ENCODE measurements at places on chromosomes 6 and 20.
A peak's percentile ranks its signal among the peaks of the same experiment; 100 is the strongest.

GRCh38 chr20:61346996-61347395 is 94.9 kb downstream of the CDH4 start:
- DNase-seq: no peak

DNA sequence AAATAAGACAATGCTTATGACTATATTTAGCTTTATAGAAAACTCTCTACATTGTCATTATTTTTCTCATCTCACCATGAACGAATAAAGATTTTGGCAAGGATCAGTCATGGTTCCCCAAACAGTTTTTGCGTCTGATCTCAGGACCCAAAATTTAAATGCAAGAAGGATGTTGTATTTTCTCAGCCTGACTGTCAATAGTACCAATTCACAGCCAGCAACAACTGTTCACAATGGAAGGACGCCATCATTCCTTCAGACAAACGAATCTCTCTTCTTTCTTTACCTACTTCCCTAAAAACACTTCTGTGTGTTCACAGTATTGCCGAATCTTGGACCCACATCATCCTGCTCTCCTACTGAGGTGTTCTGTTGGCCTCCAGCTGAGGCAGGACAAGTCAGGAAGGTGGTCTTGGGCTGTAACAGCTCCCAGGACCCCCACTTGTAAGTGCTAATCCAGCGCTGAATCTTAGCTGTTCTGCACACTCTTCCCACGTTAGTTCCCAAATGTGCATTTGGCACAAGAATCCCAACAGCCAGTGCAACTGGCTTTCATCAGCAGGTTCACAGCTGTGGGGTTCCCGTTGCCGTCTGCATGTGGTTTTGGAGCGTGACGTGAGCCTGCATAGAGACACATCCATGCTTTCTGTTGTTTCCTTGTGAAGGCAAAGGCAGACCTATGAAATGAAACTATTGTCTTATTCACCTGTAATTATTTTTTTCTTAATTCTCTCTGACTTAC is 600.0 kb downstream of the QKI start:
- DNase-seq: no peak

- no peak for DNase-seq
Measured at GRCh38 chr6:131688286-131688685, 12.9 kb downstream of the OR2A4 start.

GRCh38 chr6:56848105-56848504 is 106.8 kb upstream of the BEND6 start:
- DNase-seq: no peak

- DNase-seq: no peak
Measured at GRCh38 chr6:125004198-125004597, 42.0 kb downstream of the RNF217 start.

DNA sequence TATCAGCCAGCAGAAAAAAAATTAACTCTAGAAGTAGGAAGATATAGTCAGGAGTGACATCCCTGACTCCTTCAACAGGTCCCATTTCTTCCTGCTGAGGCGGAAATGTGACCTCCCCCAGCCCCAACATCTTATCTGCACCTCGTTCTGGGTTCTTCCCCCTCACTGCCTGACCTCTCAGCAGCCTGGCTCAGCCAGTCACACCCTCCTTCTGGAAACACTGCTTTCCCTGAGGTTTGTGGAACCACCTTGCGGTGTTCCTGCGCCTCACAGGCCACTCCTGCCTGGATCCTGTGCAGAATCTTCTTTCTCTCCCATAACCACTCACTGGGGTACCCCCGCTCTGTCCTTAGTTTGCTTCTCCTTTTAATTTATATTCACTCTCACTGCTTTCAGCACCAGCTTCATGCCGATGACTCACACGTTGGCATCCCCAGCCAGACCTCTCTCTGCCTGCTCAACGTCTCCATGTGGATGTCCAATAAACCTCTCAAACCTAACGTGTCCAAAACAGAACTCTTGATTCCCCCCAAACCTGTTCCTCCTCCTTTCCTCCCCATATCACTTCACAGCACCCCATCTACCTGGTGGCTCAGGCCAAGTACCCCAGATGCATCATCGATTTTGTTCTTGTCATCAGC is 222.8 kb upstream of the PLN start:
- DNase-seq: no peak

DNA sequence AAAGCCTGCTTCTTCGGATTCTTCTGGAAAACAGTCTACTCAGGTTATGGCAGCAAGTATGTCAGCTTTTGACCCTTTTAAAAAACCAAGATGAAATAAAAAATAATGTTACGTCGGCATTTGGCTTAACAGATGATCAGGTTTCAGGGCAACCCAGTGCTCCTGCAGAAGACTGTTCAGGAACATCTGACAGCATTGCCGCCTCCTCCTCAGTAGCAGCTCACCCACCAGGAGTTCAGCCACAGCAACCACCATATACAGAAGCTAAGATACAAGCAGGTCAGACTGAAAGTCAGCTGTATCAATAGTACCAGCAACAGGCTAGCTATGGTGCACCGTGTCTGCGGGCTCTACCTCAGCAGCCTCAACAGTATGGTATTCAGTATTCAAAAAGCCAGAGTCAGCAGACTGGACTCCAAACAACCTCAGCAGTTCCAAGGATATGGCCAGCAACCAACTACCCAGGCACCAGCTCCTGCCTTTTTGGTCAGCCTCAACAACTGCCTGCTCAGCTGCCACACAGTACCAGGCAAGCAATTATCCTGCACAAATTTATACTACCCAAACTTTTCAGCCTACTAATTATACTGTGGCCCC is 51.9 kb downstream of the BTBD9 start:
- DNase-seq: no peak

DNA sequence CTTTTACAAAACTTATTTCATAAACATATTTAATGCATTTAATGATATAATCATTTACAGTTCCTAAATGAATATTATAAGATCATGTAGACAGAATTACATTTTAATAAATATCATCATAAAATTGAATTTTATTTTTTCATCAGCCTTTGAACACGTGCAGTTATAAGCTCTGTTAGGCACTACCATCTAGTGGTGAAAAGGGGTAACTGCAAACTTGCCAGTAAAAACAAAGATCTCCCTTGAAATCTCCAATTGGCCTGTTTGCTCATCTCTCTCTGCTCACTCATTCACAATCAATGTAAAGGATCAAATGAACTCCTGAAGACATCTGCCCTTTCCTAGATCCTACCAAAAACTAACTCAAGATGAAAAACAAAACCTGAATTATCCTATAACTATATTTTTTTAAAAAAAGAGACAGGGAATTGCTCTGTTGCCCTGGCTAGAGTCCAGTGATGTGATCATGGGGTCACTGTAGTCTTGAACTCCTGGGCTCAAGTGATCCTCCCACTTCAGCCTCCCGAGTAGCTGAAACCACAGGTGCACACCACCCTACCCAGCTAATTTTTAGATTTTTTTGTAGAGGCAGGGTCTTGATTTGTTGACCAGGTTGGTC is 31.7 kb downstream of the SAMHD1 start:
- no peak for DNase-seq

DNA sequence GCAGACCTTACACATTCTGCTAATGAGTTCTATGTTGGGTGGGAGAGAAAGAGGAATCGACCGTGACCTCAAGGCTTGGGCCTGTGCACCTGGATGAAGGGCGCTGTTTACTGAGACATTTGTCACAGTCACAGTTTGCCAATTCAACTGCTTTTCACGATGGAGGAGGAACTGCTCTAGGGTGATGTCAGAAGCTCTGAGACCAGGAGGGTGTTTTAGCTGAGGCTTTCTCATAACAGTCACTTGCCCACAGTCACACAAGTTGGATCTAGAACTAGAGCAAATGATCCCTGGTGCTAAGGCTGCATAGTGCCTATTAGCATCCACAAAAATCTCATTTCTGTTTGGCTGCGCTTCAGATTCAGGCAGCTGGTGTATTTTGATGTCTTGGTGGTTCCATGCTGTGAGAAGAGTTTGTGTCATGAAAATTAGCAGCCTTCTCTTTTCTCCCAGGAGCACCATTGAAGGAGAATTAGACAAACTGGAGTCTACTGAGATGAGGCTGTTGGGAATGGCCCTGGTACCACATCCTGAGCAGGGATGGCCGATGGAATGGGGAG is 83.3 kb upstream of the TGM3 start:
- DNase-seq: no peak

DNA sequence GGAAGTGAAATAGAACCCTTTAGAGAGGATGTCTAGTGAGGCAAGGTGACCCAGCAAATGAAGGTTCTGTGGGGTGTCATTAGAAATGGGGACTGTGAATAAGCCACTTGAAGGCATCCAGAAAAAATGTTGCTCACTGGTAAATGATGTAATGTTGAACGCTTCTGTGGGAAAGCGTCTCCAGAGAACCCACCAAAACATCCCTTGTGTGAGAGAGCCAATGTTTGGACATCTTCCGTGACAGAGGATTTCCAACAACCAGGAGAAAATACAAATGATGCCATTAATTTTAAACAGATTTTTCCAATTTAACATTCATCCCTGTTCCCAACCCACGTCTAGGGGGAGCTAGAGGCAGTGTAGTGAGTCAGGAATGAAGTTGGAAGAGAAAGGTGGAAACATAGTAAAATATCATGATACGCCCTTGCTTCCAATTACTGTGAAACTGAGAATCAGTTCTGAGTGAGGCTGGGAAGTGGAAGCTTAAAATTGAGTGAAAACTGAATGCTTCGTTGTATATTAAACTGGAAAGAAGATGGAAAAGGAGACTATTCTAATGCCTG is 584.2 kb downstream of the CD109 start:
- no peak for DNase-seq

DNA sequence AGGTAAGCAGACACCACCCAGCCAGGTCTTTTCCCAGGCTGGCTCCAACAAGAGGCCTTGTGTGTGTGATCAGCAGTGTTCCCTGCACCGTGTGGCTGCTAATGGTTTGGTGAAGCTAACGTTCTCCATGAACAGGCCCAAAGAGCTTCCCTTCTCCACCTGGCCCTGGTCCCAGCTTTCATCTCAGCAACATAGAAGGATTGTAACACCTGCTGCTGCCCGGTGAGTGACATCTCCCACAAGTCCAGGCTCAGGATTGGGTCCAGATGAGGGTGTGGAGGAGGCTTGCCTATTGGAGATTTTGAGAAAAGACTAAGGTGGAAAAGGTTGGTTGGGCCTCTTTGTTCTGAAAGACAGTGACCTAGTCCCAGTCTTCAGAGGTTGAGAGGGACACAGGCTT is 89.6 kb downstream of the TMEM242 start:
- DNase-seq: no peak

DNA sequence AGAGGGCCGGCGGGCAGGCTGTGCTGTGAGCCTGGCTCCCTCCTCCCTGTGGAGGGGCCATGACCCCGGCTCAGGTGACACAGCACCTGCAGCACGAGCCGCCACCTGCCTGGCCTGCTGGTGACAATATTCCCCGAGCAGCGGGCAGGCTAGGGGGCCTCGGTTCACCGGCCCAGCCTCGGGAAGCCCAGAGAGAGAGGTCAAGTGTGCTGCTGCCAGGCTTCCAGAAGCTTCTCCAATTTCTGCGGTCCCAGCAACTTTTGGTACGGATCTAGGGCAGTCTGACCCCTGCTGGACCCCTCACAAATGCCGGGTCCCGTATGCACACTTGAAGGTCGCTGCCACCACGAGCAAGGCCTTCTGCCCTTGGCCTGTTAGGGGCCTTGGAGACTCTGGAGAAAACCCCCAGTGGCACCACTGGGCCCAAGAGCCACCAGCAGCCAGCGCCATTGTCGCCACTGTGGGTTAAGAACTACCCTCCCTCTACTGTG is 38.6 kb upstream of the NOL4L start:
- no peak for DNase-seq

GRCh38 chr6:2063547-2063946 is 181.9 kb downstream of the GMDS start:
- no peak for DNase-seq

DNA sequence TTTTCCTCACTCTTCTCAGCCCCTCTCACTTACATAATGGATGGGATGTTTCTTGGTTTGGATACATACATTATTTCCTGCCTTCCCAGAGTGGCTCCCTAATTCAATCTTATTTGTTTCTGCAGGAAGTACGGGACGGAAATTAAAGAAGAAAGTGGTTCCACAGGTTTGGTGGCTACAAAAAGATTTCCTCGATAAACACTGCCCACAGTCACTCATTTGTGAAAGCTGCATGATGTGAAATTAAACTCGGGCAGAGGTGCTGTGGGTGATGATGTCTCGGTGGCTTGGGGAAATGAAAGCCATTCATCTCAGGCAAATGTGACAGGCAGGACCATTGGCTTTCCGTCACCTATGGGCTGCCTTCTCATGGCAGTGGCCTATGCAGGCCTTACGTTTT is 119.5 kb upstream of the KCNG1 start:
- DNase-seq: no peak

GRCh38 chr20:11891776-11892545 is 25.7 kb upstream of the BTBD3 start:
- DNase-seq: peak; percentile 26

DNA sequence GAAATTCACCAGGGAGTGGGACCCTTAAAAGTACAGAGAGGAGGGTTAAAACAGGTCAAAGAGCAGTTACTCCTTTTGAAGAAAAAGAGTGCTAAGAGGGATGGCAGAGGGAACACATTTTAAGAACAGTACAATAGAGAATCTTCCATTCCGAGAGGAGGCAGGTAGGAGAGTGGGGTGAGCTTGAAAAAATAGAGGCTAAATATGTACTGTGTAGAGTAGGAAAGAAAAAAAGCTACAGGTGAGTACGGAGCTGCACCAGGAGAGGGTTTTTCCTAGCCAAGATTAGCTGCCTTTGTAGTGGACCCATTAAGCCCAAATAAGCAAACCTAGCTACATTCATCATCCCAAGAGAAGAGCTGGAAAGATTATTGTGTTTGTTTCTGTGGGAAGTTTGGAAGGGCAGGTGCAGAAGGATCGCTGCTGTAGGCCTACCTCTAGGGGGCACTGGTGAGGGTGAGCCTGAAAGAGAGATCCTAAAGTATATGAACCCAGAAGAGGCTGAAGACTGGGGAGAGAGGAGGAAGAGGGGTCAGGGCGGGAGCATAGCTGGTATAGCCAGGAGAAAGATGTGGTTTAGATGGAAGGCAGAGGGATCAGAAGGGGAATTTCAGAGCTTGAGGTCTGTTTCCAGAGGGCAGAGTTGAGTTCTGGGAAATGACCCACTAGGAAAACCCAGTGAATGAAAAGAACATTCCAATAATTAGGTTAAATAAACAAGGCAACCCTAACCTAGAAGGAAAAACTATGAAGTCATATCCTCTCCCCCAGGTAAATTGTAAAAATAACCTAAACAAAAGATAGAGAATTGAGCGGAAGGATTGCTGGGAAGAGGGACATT is 50.2 kb upstream of the HINT3 start:
- DNase-seq: no peak

GRCh38 chr6:108837236-108837971 is 10.8 kb upstream of the ARMC2 start:
- DNase-seq: no peak

- DNase-seq: no peak
Measured at GRCh38 chr20:43939762-43940121, 25.1 kb downstream of the TOX2 start.

- DNase-seq: no peak
Measured at GRCh38 chr6:108768792-108769524, 79.3 kb upstream of the ARMC2 start.

GRCh38 chr20:55928266-55928665 is 77.1 kb downstream of the CBLN4 start:
- DNase-seq: no peak
